Nephron progenitor cell (in vitro differentiated cells): ENCODE measurements at places on chromosomes 3 and 15.
A peak's percentile ranks its signal among the peaks of the same experiment; 100 is the strongest.

GRCh38 chr3:8562081-8562595 is 60.5 kb downstream of the LMCD1 start:
- no peak for DNase-seq

GRCh38 chr15:78360958-78361718 is 21.0 kb downstream of the CRABP1 start:
- DNase-seq: no peak

DNA sequence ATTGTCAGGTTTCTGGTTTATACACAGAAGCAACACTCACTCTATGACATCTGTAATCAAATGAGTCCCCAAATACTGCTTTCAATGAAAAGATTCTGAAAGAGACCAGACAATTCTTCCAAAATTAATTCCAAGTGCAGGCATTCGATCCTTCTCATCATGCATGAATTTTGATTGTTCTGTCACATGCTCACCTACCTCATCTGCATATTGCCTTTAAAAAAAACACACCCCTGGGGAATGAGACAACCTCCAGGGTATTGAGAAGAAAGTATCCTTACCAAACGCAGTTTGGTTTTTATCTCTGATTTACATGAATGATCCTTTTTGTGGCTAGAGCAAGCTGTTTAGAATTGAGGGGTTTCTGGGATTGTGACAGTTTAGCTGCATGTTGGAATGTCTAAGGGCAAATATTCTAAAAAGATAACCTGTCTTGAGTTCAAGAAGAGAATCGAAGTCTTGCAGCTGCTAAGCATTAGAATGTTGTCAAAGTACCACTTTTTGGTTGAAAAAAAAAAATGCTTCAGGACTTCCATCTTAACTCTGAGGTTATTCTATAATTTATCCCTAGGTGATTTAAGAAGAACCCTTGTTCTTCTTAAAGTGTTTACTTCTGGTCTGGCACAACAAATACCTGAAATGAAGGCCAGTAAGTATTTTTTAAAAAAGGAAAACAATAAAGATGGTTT is 653.1 kb downstream of the RBMS3 start:
- DNase-seq: no peak

DNA sequence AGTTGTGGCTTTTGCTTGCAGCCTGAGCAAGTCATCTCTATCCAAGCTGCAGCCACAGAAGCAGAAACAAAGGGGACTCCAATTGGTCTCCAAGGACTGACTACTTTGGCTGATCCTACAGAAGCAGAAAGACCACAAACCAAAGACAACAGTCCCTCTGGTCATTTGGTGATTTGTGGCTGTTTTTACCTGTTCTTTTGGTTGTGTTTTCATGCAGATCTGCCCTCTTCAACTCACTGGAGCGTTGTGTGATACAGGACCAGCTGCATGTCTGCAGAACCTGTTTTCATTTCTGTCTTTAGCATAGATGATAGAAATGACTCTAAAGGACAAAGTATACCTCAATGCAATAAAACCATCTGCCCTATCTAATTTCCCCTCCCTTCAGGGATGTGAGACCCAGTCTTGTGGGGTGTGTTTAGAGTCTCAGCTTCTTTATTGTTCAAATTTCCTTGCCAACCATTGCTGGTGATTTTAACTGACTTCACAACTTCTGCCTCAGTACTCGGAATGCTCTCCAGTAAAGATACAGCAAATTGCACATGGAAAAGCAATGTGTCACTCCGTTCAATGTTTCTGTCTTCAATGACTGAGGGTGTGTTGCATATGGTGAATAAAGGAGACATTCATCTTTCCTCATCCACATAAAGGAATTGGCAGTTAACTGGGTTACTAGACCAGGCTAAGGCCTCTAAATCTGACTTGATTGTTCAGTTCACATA is 48.9 kb upstream of the SLC7A14 start:
- no peak for DNase-seq

DNA sequence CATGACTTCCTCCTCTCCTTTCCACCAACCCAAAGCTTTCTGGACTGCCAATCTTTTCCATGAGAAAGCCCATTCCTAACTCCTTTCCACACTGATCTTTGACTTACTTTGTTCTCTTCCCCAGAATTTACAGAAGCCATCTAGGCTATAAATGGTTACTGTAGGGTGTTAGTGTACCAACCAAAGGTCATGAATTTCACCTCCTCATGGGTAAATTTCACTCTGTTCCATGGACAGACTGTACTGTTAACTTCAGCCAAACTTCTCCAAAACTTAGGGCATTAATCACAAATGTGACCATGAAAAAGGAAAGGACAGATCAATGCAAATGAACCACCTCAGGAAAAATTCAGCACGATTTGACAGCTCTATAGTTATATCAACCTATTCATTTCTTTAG is 54.9 kb downstream of the ATOSA start:
- no peak for DNase-seq

DNA sequence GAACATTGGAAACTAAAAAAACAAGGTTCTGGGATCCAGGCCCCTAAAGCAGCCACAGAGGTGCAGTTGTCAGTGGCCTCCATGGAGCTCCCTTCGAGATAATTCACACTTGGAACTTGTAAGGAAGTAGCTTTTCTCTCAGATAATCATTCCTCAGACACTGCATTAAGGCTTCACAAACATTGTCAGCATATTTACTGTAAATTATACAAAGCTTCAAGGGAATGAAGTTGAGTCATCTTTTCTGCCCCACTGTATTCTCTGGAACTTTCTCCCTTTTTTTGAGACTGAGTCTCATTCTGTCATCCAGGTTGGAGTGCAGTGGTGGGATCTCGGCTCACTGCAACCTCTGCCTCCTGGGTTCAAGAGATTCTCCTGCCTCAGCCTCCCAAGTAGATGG is 7.1 kb downstream of the BLOC1S6 start:
- no peak for DNase-seq

DNA sequence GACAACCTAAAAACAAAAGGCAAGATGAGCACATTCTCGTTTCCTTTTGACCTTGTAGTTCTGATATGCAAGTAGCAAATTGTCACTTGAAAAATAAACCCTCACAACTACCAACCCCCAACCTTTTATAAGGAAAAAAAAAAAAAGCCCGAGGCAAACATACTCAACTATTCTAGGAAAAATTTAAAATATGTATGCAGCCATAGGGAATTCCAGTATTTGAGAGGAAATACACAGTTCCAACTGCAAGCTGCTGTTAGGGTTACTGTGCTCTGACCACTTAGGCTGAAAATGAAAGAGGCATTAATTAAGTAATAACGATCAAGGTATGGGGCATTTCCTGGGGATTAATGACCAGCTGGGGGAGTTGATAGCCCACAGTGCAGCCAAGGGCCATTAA is 281.9 kb upstream of the DPH6 start:
- DNase-seq: no peak

DNA sequence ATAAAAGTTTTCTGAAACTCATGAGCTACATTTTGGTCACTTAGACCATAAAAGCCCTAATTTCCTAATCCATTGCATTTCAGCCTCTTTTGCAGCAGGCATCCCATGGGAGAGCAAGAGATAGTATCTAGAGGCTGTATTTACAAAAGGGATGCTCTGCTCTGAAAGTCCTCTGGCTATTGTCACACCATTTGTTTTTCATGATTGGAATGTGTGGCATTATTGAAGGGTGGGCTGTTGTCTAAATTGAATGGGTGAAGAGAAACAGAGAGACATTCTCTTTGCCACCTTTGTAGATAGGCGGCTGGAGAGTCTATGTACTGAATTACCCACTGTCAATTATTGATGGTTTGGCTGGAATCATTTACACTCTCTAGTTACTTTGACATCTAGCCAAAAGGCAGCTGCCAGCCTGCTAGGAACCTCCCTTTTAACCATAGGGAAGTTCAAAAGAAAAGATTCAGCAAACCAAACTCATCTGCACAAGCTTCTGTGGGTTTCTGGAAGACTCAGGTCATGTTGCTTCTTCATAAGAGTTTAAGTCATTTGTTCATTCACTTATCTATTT is 89.8 kb upstream of the RARB start:
- DNase-seq: no peak

DNA sequence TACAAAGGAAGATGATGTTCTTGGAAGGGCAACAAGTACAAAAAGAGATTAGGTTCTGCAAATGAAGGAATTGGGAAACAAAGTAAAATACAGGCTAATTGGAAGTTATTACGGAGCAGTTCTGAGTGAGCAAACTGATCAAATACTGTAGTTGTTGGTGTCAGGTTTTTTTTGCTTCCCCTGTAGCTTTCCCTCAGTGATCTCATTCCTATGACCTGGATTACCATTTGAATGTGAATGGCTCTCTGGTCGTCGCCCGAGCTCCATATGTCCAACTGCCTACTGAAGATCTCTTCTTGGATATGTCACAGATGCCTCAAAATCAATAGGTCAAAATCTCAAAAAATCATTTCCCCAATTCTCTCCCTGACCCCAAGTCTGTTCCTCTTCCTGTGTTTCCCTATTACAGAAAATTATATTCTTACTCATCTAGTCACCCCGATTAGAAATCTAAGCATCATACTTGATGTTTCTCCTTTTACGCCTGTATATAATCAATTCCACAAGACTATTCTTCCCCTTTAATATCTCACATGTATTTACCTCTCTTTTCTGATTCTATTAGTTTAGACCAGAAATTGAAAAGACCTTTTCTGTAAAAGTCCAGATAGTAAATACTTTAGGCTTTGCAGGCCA is 29.0 kb downstream of the GOLM2 start:
- DNase-seq: no peak

- DNase-seq: no peak
These were observed 56.0 kb upstream of the FAM3D start for GRCh38 chr3:58722561-58722960.

- no peak for DNase-seq
These were observed 776.2 kb downstream of the FHIT start for GRCh38 chr3:60475096-60475495.

- no peak for DNase-seq
These were observed 233.9 kb upstream of the UBE2E2 start for GRCh38 chr3:22969276-22969675.

GRCh38 chr15:62244762-62245161 is 79.7 kb upstream of the C2CD4B start:
- DNase-seq: no peak

DNA sequence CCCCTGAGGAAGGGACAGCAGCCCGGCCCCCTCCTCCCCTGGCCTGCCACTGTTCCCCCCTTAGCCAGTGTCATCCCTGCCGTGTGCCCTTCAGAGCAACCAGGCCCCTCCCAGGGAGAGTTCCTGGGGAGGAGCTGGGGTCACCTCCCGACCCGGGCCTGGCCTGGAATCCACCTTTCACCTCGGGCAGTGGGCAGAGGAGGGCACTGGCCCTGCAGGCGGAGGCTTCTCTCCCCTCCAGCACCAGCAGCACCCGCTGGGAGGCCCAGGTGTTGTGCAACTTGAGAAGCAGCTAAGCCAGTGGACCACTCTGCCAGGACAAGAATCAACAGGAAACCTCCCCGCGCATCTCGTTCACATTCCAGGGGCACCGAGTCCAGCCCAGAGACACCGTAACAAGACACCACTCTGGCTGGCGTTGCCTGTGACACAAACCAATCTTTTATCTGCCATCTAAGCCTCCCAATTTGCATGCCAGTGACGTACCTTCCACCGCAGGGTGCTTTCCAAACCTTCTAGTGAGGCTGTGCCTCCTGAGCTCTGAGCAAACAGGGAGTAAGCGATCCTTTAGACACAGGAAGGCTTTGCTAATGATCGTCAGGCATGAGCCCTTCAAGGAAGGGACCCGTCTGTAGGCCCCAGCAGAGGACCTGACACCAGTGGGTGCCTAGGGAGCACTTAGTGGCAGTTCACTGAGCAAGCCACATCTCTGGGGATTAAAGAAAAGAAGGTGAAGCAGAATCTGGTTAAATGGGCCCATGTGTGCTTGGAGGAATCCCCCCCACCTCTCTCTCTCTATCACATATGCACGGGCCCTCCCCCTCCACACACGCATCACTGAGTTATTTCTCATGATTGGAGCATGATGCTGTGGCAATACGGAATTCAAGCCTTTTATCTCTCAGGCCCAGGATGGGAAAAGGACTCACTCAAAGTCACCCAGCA is 98.9 kb upstream of the TLE3 start:
- peak; percentile 80 for DNase-seq

DNA sequence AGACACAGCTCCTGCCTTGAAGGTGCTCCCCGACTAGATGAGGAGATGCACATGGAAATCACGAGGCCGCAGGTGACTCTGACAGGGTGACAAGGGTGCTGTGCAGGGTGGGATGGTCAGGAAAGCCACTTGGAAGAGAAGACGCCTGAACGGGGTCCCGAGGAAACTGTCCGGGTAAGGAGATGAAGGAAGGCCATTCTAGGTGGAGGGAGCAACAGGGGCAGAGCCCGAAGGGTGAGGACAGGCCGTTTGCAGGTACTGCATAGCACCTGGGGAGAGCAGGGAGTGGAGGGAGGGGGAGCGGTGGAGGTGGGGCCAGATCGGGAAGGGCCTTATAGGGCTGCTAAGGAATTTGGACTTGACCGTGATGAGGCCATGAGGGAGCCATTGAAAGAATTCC is 105.6 kb upstream of the DLG1 start:
- no peak for DNase-seq

DNA sequence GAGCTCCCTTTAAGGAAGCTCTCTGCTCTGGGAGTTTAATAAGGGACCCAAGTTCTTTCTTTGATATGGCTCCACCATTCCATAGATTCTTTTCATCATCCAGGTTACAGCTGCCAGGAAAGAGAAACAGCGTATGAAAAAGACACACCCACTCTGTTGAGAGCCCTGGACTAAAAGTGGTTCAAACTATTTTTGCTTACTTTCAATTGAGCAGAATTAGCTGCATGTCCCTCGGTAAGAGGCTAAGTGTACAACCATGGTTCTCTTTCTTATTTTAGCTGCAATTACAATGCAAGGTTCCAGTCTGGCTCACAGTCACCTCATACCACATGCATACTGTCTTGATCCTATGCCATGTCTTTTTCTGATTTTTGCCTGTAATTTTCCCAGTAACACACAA is 1288.3 kb downstream of the NSUN3 start:
- DNase-seq: no peak

- no peak for DNase-seq
These were observed 96.9 kb upstream of the TBL1XR1 start for GRCh38 chr3:177294221-177294620.

DNA sequence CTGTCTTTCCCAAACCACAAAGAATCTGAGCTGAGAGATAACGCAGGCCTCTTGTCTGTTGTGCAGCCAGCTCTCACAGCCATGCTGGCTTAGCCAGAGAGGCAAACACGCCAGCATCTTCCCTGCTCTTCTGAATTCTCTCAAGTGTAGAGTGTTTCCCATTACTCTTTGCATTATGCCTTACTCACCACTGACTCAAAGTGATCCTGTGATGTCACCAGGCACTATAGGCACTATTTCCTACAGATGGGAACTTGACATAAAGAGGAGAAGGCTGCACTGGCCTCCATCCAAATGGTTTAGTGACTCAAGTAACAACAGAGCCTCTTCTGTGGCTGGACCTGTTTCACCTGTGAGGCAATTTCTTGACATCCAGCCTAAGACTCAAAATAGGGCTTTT is 44.4 kb downstream of the PDZRN3 start:
- no peak for DNase-seq

- DNase-seq: no peak
These were observed 14.9 kb upstream of the ZNF662 start for GRCh38 chr3:42891042-42891441.

DNA sequence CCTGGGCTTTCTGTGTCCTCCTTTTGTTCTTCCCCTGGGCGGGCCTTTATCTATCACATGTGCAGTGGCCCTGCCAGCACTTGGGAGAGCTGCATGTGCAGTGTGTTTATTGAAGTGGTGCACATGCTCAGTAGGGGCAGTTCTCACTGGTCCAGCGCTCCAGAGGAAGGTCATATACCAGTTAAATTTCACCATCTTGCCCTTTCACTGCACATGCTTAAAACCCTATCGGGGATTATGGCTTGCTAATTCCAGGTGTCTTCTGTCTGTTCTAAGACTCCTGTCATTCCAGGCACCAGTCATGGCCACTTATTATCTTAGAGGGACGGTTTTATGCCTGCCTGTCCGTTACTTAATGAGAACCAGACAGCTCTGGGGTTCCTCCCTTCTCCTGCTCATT is 52.2 kb downstream of the ROPN1B start:
- no peak for DNase-seq
